ENCODE measurements at places on chromosomes 1 and 21.

DNA sequence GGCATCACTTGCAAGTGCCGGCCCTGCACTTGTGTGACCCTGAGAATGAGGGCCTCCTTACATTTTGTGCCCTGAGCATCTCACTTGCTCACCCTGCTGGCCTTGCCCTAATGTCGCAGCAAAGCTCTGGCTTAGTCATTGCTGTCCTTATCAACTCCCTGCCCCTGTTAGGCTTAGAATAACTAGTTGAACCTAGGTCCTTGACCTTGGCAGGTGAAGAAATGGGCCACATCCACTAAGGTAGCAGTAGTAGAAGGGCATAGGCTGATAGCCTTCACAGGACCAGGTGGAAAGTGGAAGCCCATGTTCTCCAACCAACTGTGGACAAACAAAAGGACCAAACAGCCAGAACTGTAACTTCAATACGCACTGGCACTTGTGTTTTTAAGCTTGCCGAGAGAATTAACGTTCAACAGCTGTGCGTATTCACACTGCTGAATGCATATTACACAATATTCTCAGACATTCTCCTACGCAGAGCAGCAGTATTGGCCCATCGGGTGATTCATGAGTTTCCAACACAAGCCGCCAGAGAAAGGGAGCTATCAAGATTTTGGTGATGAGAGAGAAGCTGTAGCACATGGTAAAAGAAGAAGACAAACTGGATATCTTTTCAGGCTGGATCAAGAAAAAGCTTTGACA lies 27.7 kb upstream of the PTGFRN start:
- H3K4me3 ChIP-seq = no peak overlapping the region
- H3K27ac ChIP-seq = no peak overlapping the region
- H3K36me3 ChIP-seq = no peaks in the 10 kb centered on the region
- DNase-seq = peak; percentile 8

GRCh38 chr1:71210718-71211117 lies 129.9 kb upstream of the ZRANB2 start:
- H3K4me3 ChIP-seq = no peak overlapping the region
- no peak for DNase-seq
- no peak overlapping the region for H3K27ac ChIP-seq
- H3K36me3 ChIP-seq = no peaks in the 10 kb centered on the region
- no peaks in the 10 kb centered on the region for H3K4me1 ChIP-seq

- H3K36me3 ChIP-seq = no peaks in the 10 kb centered on the region
- DNase-seq = no peak
- H3K4me3 ChIP-seq = no peak overlapping the region
- no peak overlapping the region for H3K27ac ChIP-seq
- H3K4me1 ChIP-seq = peaks cover 21% of the 10 kb centered on the region
- H3K27me3 ChIP-seq = no peaks in the 10 kb centered on the region
Measured at GRCh38 chr21:39118604-39119215, 64.5 kb downstream of the PSMG1 start.

- DNase-seq = no peak
- no peaks in the 10 kb centered on the region for H3K36me3 ChIP-seq
- H3K4me3 ChIP-seq = no peak overlapping the region
- no peaks in the 10 kb centered on the region for H3K27me3 ChIP-seq
Measured at GRCh38 chr1:31689854-31690253, 14.0 kb downstream of the COL16A1 start.

- no peak overlapping the region for H3K4me3 ChIP-seq
- H3K27ac ChIP-seq = no peak overlapping the region
- no peaks in the 10 kb centered on the region for H3K36me3 ChIP-seq
- no peaks in the 10 kb centered on the region for H3K4me1 ChIP-seq
- H3K27me3 ChIP-seq = peaks cover 20% of the 10 kb centered on the region
- no peak for DNase-seq
Measured at GRCh38 chr1:167654975-167655575, 25.0 kb downstream of the RCSD1 start.

DNA sequence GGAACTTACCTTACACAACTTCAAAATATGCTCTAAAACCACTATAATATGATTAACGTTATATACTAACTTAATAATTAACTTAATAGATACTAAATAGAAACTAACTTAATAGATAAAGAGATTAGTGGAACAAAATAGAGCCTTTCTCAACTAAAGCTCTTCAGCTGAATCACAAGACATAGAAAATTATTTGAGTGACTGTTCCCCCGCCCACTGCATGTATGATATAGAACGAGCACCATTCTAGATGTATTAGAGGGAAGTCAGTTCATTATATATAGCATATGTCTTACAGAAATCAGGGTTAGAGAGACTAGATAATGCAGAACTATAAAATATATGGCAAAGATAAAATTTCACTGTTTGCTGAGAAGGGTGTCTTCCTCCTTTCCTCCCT lies 16.3 kb downstream of the LYPLAL1 start:
- H3K36me3 ChIP-seq = no peaks in the 10 kb centered on the region
- DNase-seq = no peak
- H3K27me3 ChIP-seq = no peaks in the 10 kb centered on the region

DNA sequence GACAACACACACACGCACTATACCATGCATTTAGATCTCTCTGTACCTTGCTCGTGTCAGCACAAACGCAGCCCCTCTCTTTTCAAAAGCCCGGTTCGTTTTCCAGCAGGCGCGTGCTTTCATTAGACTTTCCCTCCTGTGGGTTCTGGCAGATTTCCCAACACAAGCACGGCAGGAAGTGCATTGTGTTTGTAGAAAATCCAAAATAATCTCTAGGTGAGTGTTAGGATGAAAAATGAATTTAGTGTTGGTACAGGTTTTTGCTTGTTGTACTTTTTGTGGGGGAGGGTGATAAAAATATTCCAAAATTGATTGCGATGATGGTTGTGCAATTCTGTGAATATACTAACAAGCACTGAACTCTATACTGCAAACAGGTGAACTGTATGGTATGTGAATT lies 54.1 kb upstream of the POFUT2 start:
- H3K4me1 ChIP-seq = peaks cover 46% of the 10 kb centered on the region
- H3K27me3 ChIP-seq = no peaks in the 10 kb centered on the region
- no peak overlapping the region for H3K27ac ChIP-seq
- H3K36me3 ChIP-seq = no peaks in the 10 kb centered on the region
- H3K4me3 ChIP-seq = no peak overlapping the region
- no peak for DNase-seq

DNA sequence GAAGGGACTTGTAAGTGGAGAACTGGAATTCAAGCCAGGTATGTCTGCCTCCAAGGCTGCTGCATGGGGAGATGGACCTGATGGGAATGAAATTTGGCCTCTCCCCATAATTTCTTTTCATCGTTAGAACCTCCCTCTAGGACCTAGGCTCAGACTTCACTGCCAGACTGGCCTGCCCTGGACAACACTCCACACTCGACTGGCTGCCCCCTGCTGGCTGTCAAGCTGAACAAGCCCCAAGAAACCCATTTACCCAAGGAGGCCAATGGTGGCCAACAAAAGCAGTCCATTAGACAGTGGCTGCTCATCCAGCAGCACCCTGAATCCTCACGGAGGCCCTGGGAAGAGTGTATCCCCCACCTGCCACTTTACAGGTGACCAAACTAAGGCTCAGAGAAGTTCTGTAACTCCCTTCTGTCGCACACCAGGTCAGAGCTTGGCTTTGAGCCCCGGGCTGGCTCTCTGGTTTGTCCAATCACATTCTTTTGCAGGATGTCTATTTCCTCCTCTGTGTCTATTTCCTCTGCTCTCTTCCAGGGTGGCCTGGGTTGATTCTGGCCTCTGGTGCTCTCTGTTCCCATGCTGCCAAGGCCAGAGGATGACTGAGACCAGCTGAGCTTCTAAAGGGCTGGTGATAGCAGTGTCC lies 3.8 kb downstream of the RNF186 start:
- no peaks in the 10 kb centered on the region for H3K36me3 ChIP-seq
- peak; percentile 50 for DNase-seq
- H3K27me3 ChIP-seq = no peaks in the 10 kb centered on the region

GRCh38 chr21:44494418-44494817 lies 39.1 kb downstream of the LRRC3 start:
- H3K36me3 ChIP-seq = peaks cover 4% of the 10 kb centered on the region
- H3K27me3 ChIP-seq = no peaks in the 10 kb centered on the region
- H3K4me3 ChIP-seq = no peak overlapping the region
- peaks cover 40% of the 10 kb centered on the region for H3K4me1 ChIP-seq

DNA sequence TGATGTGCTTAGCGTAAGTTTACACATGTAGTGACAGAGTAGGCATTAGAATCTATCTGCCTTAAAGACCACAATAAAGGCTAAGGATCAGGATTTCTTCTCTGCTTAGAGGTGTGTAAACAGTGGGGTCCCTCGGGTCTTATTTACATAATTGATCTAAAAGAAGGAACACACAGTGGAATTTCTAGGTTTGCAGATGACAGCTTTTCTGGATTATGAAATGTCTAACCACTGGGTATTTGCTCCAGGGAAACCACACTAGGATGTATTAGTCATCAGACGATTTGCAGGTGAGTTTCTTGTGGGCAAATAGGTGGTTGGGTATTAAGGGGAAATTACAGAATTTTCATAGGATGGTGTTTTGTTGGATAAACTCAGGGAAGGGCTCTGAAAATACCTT lies 5.8 kb downstream of the LRRC8D start:
- H3K36me3 ChIP-seq = no peaks in the 10 kb centered on the region
- peaks cover 81% of the 10 kb centered on the region for H3K4me1 ChIP-seq
- peak; percentile 81 for DNase-seq

DNA sequence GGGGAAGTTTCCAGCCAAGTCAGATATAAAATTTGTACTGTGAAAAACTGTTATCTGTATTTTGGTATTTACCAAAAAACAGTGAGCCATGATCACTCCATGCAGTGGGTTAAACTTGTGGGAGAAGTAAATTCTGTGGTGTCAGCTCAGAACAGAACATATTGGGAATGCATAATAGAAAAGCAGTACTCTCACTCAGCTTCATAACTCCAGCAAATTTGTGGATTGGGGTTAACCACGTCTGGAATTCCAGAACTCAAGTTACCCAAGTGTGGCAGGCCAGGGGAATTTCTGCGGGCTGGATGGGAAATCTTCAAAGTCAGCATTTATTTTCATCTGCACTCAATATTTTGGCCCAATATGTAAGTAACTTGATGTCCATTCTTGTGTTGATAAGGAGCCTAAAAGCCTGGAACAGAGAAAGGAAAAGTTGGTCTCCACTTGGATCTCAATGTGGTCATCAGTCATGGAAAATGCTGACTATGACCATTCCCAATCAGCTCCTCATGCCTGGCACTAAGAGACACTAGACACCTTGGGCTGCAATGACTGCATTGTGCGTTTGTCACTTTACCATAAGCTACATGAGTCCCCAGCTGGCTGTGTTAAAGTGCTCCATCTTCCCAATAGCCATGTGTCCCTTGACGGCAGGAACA lies 39.1 kb upstream of the ENAH start:
- H3K4me1 ChIP-seq = peaks cover 60% of the 10 kb centered on the region
- no peak overlapping the region for H3K4me3 ChIP-seq
- H3K27me3 ChIP-seq = no peaks in the 10 kb centered on the region
- no peak for DNase-seq
- H3K27ac ChIP-seq = peak overlapping the region; percentile 18

GRCh38 chr1:209927466-209927865 lies 10.6 kb upstream of the SYT14 start:
- H3K4me3 ChIP-seq = no peak overlapping the region
- H3K4me1 ChIP-seq = no peaks in the 10 kb centered on the region
- H3K27ac ChIP-seq = no peak overlapping the region

GRCh38 chr1:2785631-2786328 lies 15.7 kb downstream of the TTC34 start:
- H3K36me3 ChIP-seq = no peaks in the 10 kb centered on the region
- peaks cover 14% of the 10 kb centered on the region for H3K27me3 ChIP-seq
- no peak overlapping the region for H3K4me3 ChIP-seq
- no peak for DNase-seq

- H3K4me1 ChIP-seq = peaks cover 13% of the 10 kb centered on the region
- H3K36me3 ChIP-seq = peaks cover 3% of the 10 kb centered on the region
- no peak overlapping the region for H3K27ac ChIP-seq
- DNase-seq = no peak
Measured at GRCh38 chr1:52952112-52952511, 25.0 kb downstream of the SCP2 start.

- no peaks in the 10 kb centered on the region for H3K4me1 ChIP-seq
- peaks cover 89% of the 10 kb centered on the region for H3K36me3 ChIP-seq
- H3K27me3 ChIP-seq = no peaks in the 10 kb centered on the region
- no peak for DNase-seq
- no peak overlapping the region for H3K27ac ChIP-seq
Measured at GRCh38 chr1:40766560-40766959, 17.0 kb upstream of the KCNQ4 start.

GRCh38 chr1:6554907-6555778 lies at the start of gene TAS1R1:
TAS1R1 (plus strand) TSS chr1:6555307; CDS start chr1:6555374, 67 bp downstream.
- H3K36me3 ChIP-seq = peaks cover 3% of the 10 kb centered on the region
- peaks cover 20% of the 10 kb centered on the region for H3K4me1 ChIP-seq
- peak within 1 kb of the TSS; percentile 64 for H3K27ac ChIP-seq
- no peak for DNase-seq
- H3K4me3 ChIP-seq = peak within 1 kb of the TSS; percentile 98
- H3K27me3 ChIP-seq = no peaks in the 10 kb centered on the region

GRCh38 chr1:156356262-156356874 lies 12.6 kb upstream of the RHBG start:
- no peak for DNase-seq
- 0 out of 2 replicates have a peak overlapping the region, but pooled peaks have one; percentile 13 for H3K4me3 ChIP-seq
- H3K4me1 ChIP-seq = peaks cover 44% of the 10 kb centered on the region
- no peaks in the 10 kb centered on the region for H3K27me3 ChIP-seq
- H3K27ac ChIP-seq = no peak overlapping the region
- H3K36me3 ChIP-seq = no peaks in the 10 kb centered on the region

DNA sequence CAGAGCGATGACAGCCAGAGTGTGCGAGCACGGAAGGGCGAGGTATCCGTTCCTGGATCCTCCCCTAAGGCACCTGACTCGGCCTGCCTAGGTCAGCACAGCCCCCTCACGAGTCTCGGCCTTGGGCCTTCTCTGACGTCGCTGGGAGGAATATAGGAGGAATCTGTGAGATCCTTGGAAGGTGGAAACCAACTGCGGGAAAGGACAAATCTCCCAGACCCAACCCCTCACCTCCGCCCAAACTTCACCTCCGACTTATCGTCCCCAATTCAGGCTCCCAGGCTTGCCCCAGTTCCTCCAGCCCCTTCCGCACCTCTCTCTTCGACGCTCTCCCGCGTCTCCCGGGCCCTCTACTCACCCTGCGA lies 494 bp downstream of the APH1A start:
- peaks cover 7% of the 10 kb centered on the region for H3K36me3 ChIP-seq
- H3K27ac ChIP-seq = peak overlapping the region; percentile 66
- H3K4me3 ChIP-seq = peak overlapping the region; percentile 88
- no peak for DNase-seq
- peaks cover 24% of the 10 kb centered on the region for H3K4me1 ChIP-seq
- no peaks in the 10 kb centered on the region for H3K27me3 ChIP-seq

DNA sequence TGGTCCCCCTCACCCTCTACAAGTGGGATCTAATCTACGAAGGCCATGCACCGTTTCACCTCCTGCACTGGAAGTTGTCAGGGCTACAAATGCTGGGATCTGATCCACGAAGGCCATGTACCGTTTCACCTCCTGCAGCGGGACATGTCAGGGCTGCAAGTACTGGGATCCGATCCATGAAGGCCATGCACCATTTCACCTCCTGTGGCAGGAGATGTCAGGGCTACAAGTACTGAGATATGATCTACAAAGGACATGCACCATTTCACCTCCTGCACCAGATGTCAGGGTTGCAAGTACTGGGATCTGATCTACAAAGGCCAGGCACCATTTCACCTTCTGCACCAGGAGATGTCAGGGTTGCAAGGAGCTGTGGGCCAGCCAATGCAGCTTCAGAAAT lies 7.0 kb downstream of the ALDH4A1 start:
- no peak for DNase-seq
- H3K27ac ChIP-seq = peak overlapping the region; percentile 5
- peaks cover 98% of the 10 kb centered on the region for H3K4me1 ChIP-seq
- H3K27me3 ChIP-seq = no peaks in the 10 kb centered on the region
